ENCODE measurements at places on chromosomes 4 and X.

GRCh38 chr4:159104694-159105414 is 2.0 kb downstream of the RAPGEF2 start:
- no peak for DNase-seq

DNA sequence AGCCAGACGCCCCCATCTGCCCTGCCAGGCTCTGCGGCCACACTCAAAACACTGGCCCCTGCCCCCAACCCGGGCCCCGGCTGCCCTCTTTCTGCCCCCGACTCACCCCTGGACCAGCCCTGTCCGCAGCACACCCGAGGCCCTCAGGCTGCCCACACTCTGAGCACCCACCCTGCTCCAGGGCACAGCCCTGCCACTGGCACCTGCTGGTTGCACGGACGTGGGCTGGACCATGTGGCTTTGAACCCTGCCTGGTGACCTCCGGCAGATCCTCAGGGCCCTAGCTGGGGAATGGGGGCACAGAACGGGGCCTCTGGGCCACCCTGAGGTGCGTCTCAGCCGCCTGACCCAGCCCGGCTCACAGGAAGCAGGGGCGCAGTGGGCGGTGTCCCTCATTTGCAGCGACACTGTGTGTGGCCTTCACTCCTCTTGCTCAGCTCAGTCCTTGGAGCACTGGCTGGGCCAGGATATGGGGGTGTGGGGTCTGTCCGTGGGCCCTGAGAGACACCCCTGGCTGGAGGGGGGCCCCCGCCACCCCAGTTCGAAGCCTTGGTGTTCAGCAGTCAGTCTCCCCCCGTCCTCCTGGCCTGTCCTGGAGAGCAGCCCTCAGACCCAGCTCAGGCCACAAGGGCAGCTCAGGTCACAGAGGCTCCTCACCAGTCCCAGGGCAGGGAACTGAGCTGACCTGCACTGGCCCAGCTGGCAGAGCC is 73.2 kb downstream of the FAM53A start:
- DNase-seq = no peak

- DNase-seq = no peak
Observed at GRCh38 chr4:56086073-56086541, 137.4 kb downstream of the CEP135 start.

DNA sequence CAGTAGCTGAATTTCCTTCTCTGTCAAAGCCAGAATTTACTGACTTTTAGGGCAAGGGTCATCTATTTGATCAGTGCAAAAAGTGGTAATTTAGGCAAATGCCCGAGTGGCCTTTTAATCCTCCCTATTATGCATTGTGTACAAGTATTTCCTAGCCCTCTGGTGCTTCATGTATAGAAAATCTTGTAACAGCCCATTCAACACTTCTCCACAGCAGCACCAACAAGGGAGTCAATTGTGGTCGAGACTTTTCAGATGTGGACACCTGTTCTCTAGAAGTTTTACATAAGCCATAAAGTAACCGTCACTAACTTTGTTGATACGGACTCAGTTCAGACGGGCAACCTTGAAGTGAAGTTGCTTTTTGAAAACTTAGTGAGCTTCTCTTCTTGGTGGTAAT is 50.9 kb upstream of the FHDC1 start:
- DNase-seq = no peak

DNA sequence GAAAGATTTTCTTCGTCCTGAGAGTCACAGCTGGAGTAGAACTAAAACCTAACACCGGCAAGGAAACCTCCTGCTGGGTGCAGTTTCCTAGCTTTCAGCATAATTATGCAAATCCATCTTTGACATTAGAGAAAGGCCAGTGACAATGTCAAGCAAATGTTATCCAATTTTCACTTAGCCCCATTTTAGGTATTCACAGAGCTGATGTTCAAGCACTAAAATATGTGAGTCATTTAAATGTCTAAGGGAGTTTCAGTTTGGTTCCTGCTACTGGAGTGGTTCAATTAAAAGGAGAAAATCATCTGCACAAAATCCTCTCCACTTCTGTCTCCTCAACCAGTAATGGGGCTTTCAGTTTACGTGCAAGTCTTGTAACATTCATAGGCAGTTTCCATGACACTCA is 37.1 kb upstream of the AMOT start:
- DNase-seq = no peak

GRCh38 chr4:134518574-134519217 is 317.1 kb upstream of the PABPC4L start:
- DNase-seq = no peak

DNA sequence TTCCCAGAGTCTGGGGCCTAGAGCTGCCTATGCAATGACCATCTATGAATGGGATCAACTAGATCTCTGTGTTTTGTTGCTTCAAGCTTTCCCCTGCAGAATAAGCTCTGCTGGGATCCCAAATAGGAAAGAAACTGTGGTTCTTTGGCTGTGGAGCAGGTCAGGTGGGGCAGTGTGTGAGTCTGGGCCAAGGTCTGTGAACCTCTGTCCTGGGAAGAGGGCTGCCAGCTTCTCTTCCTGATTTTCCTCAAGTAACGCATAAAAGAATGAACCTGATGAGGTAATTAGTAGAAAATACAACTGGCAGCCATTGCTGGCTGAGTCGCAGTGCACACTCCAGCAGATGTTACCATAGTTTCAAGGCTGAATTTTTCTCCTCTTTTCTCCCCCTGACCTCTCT is 4.6 kb upstream of the PIN4 start:
- DNase-seq = no peak

- DNase-seq = no peak
Observed at GRCh38 chr4:183504930-183505610, at the start of gene ING2. ING2 (plus strand) TSS chr4:183505058; CDS start chr4:183505196, 138 bp downstream.

DNA sequence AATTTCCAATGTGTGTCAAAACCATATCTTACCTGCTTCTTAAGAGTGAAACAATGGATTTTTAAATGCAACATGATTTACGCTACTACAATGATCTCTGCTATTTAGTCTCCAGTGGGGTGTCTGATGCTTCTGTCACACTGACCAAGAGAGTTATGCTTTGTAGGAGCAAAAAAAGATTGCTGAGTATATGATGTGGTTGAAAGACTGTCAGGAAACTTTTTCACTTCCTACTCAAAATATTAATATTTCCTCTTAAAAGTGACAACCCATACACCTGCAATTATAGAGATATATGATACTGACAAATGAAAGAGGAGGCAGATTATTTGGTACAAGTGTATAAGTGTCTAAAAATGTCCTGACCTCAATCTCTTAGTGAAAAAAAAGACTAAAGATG is 105.2 kb upstream of the BMP3 start:
- DNase-seq = no peak

DNA sequence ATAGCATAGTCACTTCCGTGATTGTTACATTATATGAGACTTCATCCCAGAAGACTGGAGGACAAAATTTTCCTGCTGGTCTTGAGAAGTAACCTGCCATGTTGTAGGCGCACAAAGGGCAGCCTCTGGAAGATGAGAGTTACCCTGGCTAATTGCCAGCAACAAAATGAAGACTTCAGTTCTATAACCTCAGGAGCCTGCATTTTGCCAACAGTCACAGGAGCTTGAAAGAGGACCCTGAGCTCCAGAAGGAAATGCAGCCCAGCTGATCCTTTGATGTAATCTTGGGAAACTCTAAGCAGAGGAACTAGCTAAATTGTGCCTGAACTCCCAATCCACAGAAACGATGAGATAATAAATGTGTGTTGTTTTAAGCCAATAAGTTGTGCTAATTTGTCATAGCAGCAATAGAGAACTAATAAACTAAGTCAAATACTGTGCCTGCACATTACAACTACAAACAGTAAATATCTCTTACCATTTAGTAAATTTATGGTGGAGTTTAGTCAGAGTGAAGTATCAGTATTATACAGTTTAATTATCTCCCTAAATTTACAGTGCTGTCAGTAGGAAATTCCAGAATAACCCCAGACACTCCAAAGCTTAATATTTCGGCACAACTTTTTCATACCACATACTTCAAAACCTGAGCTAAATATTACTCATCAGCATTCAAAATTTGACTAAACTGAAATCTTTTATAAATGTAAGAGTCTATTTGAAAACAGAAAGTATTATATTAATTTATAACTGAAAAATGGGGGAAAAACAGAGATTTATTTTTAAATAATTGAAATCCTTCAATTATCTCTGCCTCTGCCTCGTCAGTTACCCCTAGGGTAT is 90.1 kb upstream of the MAPK10 start:
- DNase-seq = no peak

- DNase-seq = no peak
Observed at GRCh38 chr4:73037057-73037456, 32.5 kb downstream of the COX18 start.

DNA sequence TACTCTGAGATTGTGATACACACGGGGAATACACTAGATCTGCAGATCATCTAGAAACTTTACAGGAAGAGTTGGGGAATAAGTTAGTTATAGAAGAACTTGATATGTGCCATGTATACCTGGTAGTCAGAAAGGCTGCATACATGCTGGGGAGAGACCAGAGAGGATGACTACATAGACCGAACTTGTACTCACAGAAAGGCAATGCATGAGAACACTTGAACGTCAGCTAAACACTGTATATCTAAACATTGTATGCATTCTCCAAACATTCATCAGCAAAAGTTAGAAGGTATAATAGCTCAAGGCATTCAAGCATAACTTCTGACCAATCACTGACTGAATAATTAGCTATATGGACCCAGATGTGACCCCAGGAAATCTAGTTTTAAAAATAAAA is 78.0 kb upstream of the PDHA2 start:
- no peak for DNase-seq

GRCh38 chr4:38007645-38008044 is 47.4 kb downstream of the PTTG2 start:
- no peak for DNase-seq

- no peak for DNase-seq
Observed at GRCh38 chrX:137574102-137574783, 8.3 kb downstream of the ZIC3 start.

DNA sequence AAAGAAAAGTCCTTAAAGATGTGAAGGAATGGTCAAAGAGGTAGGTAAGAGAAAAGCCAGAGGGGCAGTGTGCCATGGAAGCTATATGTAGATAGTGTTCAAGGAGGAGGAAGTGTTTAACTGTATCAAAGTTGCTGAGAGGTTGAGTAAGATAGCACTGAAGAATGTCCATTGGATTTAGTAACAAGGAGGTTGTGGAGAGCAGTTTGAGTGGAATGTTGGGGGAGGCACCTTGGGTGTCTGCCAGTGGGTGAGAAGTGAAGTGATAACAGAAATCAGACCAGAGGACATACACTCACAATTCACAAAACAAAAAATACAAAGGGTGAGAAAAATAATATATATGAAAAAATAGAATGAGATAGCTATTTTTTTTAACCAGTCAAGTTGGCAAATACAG is 121.3 kb upstream of the AMOT start:
- no peak for DNase-seq

DNA sequence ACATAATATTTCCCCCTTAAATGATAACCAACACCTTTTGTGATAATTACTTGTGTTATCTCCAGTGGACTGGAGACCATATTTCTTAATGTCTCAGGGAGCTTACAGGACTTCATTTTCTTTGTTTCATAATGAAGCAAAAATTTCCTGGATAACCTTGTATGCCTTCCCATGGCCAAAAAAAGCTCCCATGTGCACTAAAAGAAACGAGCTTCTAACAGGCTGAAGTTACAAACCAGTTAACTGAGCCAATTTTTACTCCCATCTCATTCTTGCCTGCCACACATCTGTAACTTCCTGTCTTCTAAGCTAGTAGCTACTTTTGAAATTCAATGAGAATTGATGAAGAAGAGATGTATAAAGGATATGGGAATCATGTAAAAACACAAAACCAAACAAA is 32.8 kb downstream of the GATB start:
- no peak for DNase-seq

DNA sequence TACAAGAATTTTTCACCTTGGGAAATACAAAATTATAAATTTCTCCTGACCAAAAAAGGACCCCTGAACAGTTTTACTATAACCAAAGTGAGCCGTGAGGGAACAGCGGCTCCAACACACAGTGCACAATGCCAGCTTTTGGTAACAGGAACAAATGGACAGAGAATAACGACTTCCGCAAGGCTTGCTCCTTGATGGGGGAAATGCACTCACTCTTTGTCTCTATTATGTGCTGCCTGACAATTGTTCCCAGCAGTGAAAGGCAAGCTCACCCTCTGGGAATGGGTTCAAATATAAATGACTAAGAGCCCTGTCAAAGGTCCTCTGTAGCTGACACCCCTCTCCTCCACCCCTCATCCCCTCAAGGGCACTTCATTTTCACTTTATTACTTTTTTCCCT is 325.8 kb upstream of the GALNT7 start:
- no peak for DNase-seq

DNA sequence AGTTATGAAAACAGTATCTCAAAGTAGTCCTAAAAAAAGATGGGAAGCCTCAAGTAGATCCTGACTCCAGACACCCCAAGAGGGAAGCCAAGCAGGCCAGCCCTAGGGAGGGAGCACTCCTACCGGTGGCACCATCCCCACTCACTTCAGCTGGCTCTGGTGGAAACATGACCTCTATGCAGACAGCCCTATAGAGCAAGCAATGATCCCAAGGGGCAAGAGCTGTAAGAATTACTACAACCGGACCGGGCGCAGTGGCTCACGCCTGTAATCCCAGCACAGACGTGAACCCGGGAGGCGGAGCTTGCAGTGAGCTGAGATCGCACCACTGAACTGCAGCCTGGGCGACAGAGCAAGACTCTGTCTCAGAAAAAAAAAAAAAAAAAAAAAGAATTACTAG is 5.7 kb downstream of the LETM1 start:
- DNase-seq = no peak

DNA sequence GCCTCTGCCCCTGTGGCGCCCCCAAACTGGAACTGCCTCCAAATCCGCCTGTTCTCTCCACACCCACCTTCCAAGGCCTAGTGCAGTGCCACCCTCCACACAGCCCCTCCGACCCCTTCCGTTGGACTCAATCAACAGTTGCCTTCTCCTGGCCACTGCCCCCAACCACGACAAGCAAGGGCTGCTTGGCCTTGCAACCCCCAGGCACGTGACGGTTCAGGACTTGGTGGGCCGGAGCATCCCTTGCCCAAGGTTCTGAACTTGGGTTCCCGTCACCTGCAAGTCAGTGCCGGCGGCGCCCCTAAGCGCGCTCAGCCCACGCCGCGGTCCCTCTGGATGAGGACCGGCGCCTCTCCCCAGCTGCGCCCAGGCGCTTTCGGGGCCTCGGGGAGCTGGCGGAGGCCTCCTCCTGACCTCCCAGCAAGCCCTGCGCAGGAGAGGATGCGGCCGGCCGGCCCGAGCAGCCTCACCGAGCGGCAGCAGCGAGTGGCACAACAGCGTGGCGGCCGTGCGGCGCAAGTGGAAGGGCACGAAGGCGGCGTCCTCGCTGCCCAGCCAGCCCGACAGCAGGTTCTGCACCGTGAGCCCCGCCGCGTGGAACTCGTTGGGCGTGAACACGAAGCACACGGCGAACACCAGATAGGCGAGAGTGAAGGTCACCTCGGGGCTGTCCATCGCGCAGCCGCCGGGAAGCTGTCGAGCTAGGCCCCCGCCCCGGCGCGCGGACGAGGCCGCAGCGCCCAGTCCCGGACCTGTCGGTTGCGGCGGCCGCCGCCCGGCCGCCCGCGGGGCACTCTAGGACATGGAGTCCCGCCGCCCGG is 750 bp downstream of the TMEM129 start:
- DNase-seq = no peak

GRCh38 chr4:90162566-90162965 is 35.4 kb downstream of the CCSER1 start:
- no peak for DNase-seq

GRCh38 chr4:36767596-36767995 is 476.9 kb upstream of the NWD2 start:
- no peak for DNase-seq
